ENCODE measurements at places on chromosomes 4 and X.

GRCh38 chr4:58274553-58274952 is 1164.4 kb upstream of the IGFBP7 start:
- no peak for DNase-seq

- DNase-seq: no peak
These were observed 33.1 kb downstream of the STPG2 start for GRCh38 chr4:98110214-98110613.

GRCh38 chr4:123116412-123116811 is 194.0 kb upstream of the NUDT6 start:
- no peak for DNase-seq

DNA sequence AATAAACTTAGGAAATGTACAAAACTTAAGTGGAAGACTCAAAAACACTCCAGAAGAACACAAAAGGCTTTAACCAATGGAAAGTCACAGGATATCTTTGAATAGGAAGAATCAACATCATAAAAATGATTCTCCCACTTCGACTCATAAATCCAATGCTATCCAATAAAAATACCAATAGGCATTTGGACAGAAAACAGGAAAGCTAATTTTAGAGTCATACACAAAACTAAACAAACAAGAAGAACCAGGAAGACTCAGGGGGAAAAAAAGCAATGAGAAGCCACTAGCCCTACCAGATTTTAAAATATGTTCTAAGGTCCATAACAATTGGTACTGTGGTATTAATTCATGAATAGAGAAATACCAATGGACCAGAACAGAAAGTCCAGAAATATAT is 28.2 kb downstream of the SLC9A7 start:
- DNase-seq: no peak

GRCh38 chrX:133527825-133528224 is 112.5 kb upstream of the GPC4 start:
- DNase-seq: no peak

DNA sequence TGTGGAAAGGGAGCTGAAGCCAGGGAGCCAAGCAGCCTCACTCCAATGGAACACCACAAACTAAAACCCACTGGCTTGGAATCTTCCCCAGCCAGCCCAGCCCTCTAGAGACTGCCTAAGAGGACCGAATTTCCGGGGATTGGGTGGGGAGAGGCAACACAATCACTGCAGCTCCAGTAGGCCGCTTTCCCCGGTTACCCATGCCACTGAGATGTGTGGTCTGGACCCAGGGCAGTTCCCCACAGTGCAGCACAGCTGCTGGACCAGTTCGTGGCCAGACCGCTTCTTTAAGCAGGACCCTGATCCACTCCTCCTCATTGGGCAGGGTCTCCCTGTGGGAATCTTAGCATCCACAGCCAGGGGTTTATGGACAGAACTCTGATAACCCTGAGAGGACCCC is 91.9 kb upstream of the PAGE3 start:
- DNase-seq: no peak

DNA sequence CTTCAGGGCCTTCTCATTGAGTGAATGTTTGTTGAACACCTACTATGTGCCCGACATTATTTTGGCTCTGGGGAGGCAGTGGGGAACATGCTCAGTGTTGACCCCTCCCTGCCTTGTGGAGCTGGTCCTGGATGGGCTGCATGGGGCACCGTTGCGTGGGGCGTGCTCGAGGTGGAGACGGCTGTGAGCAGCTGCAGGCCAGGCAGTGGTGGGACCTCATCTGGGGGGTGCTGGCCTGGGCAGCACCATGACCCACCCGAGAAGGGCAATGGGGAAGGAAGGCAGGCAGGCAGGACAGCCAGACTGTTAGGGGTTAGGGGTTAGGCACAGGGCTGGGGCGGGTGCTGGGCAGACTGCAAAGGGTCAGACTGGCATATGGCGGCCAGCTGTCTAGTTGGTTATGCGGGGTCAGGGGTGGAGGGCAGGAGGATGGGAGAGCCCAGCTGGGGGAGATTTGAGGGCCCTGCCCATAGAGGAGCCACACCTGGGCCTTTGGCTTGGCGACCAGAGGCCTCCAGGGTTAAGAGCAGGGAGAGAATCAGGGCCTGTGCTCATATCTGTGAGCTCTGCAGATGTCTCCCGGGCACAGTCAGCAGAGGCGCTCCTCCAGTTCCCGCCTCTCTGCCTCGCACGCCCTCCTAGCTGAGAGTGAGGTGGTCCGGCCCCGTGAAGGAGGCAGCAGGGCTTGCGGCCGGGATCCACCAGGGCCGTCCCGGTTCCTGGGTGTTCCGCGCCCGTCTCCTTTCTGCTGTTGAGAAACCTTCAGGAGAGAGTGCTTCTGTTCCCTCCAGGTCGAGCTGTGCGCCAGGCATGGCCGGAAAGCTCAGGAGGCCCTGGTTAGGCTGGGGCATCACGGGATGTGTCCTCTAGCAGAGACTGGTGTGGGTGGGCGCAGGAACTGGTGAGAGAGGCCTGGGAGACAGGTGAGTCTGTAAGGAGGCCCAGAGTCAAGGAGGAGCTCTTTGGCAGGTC is 73.3 kb downstream of the RGS12 start:
- no peak for DNase-seq

DNA sequence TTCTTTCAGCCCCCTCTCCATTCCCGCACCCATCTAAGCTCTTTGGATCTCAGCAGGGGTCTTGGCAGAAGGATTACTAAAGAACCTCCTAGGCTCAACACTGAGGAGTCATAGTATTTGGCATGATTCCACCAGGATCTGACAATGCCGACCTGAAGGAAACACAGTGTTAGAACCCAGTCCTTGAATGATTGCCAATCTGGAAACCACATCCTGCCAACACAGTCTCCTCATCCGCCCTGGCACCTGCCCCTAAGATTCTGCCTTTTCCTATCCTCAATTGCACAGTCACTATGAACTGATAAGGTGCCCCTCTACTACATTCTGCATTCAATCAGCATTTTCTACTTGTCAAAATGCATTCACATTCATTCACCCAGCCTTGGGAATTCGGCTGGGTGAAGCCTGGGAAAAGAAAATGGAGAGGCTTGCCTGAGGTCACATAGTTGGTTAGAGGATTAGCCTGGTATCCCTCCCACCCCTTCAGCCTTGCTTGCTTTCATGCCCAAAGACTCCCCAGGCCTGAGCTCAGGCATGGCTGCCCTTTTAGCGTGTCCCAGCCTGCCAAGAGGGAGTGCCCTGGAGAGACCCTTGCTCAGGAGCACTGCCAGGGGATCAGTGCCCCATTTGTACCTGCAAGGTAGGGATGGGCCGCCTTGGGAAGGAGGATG is 2.2 kb upstream of the CLDN2 start:
- peak; percentile 20 for DNase-seq

GRCh38 chrX:95059909-95060308 is 1385.9 kb downstream of the FAM133A start:
- DNase-seq: no peak

DNA sequence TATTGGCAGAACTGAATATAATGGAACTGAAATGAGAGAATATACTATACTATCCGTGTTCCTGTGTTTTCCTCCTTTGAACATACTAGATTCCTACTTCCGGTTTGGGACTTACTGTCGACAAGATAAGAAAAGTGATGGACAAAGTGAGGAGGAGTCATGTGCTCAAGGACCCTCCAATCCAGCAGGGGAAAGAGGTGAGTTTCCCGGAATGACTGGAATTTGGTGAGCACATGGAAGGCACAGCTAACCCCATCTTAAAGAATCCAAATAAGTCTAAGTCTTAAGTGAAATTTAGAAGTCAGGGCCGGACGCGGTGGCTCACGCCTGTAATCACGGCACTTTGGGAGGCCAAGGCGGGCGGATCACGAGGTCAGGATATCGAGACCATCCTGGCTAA is 36.6 kb upstream of the SH3D19 start:
- no peak for DNase-seq

- DNase-seq: no peak
These were observed 75.5 kb downstream of the TBC1D9 start for GRCh38 chr4:140680686-140681085.

GRCh38 chrX:50281253-50281652 is 76.7 kb downstream of the CCNB3 start:
- no peak for DNase-seq

- no peak for DNase-seq
These were observed 3.6 kb downstream of the MAGEA11 start for GRCh38 chrX:149715468-149715867.

GRCh38 chrX:110015032-110015431 is 12.1 kb downstream of the TMEM164 start:
- DNase-seq: no peak

DNA sequence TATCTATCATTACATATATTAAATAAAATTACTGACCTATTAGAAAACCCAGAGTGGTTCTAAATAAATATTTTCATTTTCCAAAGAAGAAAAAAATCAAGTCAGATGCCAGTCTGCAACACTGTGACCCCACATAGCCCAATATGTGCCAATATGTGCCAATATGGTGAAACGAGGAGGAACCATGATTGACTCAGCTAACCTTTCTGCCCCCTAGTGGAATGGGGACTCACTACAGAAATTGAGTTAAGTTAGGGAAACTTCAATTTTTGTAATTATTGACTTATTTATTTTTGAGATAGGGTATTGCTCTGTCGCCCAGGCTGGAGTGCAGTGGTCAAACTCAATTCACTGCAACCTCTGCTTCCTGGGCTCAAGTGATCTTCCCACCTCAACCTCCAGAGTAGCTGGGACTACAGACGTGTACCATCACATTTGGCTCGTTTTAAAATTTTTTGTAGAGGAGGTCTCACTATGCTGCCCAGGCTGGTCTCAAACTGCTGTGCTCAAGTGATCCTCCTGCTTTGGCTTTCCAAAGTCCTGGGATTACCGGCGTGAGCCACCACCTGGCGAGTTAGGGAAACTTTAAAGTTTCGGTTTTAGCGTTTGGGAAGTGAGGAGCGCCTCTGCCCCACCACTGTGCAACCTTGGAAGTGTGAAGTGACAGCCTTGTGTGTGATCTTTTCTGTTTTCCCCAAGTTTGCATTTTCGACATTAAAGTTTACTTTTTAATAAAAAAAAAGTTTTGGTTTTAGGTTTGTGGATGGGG is 116.8 kb upstream of the SHISA3 start:
- peak; percentile 10 for DNase-seq

Data from NCI-H1105 (cell line).